C1 segment of cervical spinal cord (tissue), 14 donors: ENCODE measurements at places on chromosomes 7 and 10.

DNA sequence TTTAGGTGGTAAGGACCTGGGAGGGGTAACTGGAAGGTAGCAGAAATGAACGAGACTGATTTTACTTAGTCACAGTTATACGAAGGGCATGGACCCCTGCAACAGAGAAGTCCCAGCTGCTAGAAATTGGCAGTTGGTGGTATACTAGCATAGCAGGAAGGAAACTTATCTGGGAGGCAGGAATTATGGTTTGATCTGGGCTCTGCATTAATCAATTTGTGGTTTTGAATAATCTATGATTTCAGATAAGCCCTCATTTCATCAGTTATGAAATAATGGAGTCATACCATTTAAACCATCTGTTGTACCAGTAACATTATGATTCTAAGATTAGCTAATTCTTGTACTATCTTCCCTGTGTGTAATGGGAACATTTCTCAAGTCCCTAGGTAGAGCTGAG lies 54.0 kb upstream of the TMEM229A start:
- DNase-seq, result no peak

- no peak for DNase-seq
Measured at GRCh38 chr10:5656737-5657579, 9.4 kb downstream of the ASB13 start.

GRCh38 chr7:149205690-149206381 lies 10.5 kb downstream of the ZNF282 start:
- DNase-seq, result no peak

GRCh38 chr7:117347962-117348672 lies 25.3 kb upstream of the WNT2 start:
- DNase-seq, result no peak

GRCh38 chr10:103932271-103932670 lies 14.3 kb upstream of the STN1 start:
- DNase-seq, result no peak

DNA sequence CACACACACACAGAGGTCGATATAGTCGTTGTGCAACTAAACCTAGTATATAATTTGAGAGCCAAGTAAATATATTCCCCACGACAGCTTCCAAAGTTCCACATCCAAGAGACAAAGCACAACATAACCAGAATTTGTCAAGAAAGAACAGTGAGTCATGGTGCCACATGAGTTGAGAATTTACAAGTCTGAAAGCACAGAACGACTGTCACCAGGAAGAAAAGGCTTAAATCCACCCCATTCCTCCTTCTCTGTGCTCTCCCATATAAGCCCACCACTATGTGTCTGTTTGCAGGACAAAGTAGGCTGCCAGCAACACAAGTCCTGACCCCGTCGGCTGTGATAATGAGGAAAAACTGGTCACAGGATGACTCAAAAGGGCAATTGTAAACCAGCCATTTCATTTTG lies 32.8 kb downstream of the GSAP start:
- no peak for DNase-seq

DNA sequence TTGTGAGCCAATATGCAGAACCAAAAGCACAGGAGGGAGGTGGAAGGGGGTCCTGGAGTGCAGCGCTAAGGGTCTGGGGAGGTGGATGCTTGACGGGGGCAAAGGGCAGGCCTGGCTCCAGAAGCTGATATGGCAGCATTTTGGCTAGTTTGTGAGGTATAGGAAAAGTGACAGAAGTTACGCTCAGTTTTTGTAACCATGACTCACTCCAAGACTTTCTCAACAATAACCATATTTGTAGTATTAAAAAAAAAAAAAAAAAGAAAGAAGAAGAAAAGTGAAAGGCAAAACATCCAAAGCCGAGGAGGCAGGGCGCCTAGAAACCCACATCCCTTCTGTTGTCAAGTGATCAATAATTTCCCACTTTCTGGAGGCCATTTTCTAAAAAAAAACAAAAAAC lies 92.3 kb downstream of the RNF216 start:
- DNase-seq, result no peak

GRCh38 chr10:51955696-51956095 lies 256.3 kb upstream of the CSTF2T start:
- DNase-seq, result no peak

GRCh38 chr7:146216396-146217041 lies 99.9 kb downstream of the CNTNAP2 start:
- DNase-seq, result no peak

- DNase-seq, result no peak
Measured at GRCh38 chr7:118111347-118111746, 72.6 kb upstream of the LSM8 start.

- DNase-seq, result no peak
Measured at GRCh38 chr7:117085769-117086463, 132.6 kb downstream of the ST7 start.

GRCh38 chr10:70458329-70459060 lies 17.0 kb upstream of the NODAL start:
- no peak for DNase-seq

DNA sequence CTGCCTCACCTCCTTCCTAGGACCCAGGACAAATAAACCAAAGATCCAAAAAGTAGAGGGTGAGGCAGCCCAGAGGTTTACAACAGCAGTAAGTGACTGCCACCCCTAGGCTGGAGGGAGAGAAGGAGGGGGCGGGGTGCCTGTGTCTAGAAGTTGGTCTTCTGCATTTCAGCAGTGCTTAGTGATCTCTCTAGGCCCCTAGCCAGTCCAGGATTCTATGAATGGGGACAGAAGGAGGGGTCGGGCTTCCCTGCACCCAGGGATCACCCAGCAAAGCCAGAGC lies 62.8 kb upstream of the KDM7A start:
- no peak for DNase-seq
